ENCODE measurements at places on chromosomes 2 and 18.

DNA sequence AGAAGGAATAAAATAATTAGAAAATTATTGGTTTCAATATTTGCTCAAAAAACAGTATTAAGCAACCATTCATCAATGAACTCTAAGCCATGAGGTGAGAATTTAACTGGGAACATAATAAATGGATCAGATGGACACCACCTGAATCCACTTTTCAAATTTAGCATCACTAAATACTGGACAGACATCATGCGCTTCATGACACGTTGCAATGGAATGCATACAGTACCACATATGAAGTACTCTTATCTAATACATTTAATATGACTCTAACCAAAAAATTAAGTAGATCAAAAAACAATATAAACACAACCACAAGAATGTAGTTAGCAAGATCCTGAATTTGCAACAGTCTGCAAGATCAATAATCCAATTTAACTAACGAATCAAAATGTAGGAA lies 76.6 kb downstream of the COBLL1 start:
- no peak for DNase-seq

DNA sequence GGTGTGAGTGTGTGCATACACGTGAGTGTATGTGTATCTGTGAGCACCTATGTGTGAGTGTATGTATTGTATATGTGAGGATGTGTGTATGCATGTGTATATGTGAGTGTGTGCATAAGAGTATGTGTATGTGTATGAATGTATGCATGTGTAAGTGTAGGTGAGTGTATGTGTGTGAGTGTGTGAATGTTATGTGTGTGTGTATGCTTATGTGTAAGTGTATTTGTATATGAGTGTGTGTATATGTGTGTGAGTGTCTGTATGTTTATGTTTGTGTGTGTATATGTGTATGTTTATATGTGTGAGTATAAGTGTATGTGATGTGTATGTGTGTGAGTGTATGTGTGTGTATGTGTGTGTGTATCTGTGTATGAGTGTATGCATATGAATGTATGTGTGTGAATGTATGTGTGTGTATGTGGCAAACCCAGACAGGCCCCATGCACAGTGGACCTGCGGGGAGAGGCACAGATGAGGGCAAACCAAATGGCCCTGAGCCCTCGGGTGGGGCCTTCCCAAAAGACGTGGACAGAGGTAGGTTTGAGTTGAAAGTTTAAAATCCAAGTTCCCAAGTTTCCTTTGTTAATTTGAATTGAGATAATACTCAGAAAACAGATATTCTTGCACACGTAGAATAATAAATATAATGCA lies 51.5 kb downstream of the EDAR start:
- DNase-seq, result no peak

- DNase-seq, result no peak
Observed at GRCh38 chr18:37578886-37579513, 13.4 kb upstream of the CELF4 start.

DNA sequence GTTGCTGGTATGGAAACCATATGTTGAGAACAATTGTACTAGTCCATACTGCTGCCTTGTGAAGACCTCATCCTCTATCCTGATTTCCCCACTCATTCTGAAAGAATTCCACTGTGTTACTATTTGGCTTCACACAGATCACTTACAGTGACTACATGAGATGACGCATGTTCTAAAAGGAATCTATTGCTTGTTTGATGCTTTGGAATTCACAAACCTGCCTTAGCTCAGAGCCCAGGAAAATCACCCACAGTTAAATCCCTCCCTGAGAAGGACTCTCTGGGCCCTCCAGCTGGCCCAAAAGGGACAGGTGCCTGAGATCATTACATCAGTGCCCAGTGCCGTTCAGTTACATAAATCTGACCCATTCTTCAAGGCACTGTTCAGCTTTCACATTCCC lies 45.3 kb downstream of the KLHL29 start:
- DNase-seq, result no peak

DNA sequence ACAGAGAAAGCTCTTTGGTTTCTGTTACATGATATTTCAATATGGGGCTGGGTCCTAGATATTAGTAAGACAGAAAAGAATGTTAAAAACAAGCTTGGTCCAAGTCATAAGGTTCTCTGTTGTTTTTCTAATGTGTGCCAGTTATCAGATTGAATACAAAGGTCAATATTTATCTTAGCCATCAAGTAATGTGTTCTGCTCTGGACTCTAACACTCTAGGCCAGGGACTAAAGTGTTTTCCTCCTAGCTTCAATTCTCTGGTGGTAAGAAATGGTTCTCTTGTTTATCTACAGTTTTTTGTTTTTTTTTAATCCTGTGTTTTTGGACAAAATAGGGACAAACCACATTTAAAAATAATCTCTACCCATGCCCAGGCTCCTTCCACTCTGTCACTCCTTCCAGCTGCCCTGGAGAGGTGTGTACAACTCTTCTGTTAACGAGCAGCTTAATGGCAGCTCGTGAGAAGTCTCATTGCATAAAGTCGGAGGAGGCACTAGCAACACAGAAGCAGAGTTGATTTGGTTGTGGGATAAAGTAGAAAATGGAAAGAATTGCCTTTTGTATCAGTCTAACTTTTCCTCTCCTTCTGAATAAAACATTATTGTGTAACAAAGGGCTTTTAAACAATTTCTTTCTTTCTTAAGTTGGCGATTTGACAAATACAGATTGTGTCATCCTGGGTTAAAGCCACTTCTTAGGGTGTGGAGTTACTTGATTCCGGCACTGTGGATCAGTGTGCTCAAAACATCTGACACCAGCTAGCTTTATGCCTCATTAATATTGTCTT lies 8.0 kb upstream of the SESTD1 start:
- peak; percentile 49 for DNase-seq

DNA sequence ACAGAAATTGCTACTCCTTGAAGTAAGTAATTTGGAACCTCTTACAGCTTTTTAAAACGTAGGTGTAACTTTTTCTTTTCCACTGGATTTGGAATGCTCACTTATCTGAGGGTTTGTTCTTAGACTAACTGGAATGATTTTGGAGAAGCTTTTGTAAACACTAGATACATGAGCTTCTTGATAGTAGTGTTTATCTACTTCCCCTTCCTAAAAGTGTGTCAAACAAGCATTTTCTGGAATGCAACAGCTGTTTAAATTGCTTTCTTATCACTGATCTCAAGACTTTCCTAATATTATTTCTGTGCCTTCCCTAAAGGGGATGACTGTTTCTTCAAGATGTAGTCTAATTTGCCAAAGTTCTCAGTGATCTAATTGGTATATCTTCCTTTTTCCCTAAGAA lies 282.6 kb downstream of the CCDC178 start:
- DNase-seq, result no peak

- no peak for DNase-seq
Observed at GRCh38 chr2:218383892-218384519, 1.9 kb downstream of the SLC11A1 start.

GRCh38 chr18:32735781-32736180 lies 37.0 kb downstream of the KLHL14 start:
- DNase-seq, result no peak

GRCh38 chr2:43175876-43176275 lies 50.5 kb downstream of the ZFP36L2 start:
- no peak for DNase-seq

GRCh38 chr2:9535177-9535576 lies 20.5 kb downstream of the ADAM17 start:
- no peak for DNase-seq

DNA sequence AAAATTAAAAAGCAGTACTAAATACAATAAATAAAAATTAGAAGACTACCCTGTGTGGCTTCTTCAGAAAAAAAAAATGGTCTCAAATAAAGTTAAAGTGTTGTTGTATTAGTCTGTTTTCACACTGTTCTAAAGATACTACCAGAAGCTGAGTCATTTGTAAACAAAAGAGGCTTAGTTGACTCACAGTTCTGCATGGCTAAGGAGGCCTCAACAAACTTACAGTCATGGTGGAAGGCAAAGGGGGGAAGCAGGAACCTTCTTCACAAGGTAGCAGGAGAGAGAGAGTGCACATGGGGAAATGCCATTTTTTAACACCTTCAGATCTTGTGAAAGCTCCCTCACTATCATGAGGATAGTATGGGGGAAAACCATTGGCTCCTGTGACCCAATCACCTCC lies 612.8 kb downstream of the RNF144A start:
- DNase-seq, result no peak

GRCh38 chr2:28506112-28506910 lies 10.5 kb downstream of the PLB1 start:
- DNase-seq, result no peak

- DNase-seq, result no peak
Observed at GRCh38 chr2:96131152-96131812, 7.0 kb downstream of the ASTL start.

DNA sequence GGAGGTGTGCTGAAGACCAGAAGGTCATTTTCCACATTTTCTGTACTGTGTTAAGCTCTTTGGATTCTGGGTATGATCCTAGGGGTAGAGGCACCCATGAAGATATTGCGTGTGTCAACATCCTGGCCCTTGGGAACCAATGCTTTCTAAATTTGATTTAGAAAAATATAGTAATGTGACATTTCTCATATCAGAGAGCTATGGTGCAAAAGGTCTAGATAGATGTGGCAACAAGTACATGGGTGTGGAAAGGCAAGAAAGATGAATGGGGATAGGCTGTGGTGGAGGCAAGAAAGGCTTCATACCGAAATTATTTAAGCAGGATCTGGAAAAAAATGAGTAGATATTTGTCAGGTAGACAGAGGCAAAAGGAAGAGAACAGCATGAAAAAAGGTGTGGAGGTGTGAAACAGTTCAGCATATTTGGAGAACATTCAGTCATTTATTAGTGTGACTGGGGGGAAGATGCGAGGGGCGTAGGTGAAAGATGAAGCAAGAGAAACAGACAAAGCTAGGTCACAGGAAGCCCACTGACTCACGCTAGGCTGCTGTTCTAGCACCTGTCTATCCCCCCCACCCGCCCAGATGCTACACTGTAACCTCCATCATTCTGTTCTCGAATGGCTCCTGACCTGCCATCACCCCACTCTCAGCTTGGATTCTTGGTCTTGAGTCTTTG lies 11.7 kb downstream of the DOK1 start:
- no peak for DNase-seq

- DNase-seq, result no peak
Observed at GRCh38 chr2:198756166-198756565, 701.6 kb downstream of the SATB2 start.

GRCh38 chr2:164979113-164979512 lies 23.8 kb upstream of the SLC38A11 start:
- no peak for DNase-seq

DNA sequence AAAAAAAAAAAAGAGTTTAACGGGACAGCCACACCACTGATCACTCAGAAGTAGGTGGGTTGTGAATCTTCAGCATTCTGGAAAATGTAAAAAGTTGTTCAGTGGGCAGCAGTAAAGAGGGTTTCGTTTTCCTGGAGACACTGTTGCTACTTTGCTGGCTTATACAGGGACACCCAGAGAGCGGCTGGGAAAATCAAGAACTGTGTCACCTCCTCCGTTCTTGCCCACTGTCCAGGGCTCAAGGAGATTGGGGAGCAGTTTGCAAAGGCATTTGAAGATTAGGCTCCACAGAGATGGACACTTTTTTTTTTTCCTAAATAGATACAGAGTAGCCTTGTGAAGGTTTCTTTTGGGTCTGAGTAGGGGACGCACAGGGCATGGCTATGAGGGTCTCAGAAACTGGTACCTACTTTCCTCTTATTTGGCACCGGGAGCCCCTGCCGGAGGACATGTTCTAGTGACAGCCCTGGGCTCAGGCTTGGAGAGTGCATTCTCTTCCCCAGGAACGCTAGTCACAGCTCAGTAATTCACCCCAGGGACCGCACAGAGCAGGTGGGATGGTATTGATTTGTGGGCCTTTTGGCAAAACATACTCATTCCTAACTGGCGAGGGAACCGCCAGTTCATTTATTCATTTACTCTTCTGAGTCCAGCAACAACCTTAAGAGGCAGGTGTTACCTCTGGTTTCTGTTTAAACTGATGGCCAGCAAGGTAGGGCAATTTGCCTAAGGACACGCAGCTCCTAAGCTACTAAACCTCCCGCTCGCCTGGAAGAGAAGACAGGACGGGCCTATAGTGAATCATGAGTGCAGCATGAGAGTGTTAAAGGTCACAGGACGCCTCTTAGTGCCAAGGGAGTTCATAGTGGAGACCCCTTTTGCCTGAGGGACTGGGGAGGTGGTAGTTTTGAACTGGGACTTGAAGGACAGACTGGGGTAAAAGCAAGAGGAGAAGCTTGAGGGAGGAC lies 53.1 kb downstream of the HPCAL1 start:
- DNase-seq, result no peak

GRCh38 chr2:10876394-10876793 lies 35.3 kb upstream of the KCNF1 start:
- DNase-seq, result no peak

DNA sequence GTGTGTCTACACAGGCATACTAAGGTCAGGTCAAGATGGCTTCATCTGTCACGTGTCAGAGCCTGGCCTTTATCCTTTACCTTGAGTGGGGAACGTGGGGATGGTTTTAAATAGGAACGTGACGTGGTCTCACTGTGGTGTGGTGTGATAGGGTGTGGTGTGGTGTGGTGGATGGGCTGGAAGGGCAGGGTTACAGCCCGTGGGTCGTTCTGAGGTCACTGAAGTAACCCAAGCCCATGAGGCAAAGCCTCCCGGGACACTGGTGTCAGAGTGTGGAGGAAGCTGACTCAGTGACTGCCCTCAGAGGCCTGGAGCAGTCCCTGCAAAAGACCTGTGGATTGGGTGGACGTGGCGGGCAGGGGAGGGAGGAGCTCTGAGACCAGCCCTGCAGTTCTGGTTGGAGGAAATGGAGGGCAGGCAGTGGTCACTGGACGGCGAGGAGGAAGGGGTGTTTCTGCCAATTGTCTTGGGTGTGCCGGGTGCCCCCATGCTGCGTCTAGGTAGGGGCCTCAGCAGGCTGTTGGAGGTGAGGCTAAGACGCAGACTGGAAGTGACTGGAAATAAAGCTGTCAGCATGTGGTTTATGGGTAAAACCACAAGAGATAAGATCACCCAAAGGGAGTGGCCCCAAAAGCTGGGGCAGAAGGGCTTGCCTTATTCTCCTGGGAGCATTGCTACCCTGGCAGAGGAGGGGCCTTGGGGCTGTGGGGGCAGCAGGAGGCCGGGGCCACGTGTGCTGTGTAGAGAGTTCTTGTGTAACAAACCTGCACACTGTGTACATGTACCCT lies 84.8 kb downstream of the SH3RF3 start:
- no peak for DNase-seq

GRCh38 chr2:237517163-237517562 lies 30.1 kb downstream of the MLPH start:
- DNase-seq, result no peak

- no peak for DNase-seq
Observed at GRCh38 chr2:208006833-208007232, 18.5 kb downstream of the PLEKHM3 start.

GRCh38 chr2:162773352-162773751 lies 65.2 kb downstream of the KCNH7 start:
- DNase-seq, result no peak

- no peak for DNase-seq
Observed at GRCh38 chr18:58770601-58771000, 94.1 kb upstream of the ZNF532 start.

- peak; percentile 45 for DNase-seq
Observed at GRCh38 chr2:27703638-27704341, 40.1 kb downstream of the SLC4A1AP start.

DNA sequence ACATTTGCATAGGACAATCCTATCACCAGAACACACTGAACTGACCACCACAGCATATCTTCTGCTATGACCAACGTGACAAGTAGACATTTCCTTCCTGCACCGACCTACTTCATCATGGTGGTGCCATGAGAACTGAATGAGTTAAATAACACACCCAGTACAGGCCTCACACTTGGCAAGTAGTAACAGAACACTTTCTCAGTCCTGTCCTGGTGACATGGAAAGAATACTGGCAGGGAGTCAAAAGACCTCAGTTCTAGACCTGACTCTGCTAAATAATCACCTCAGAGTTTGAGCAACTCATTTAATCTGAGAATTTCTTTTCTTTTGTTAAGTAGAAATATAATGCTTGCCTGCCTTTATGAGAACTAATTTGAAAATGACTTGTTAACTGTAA lies 186.3 kb upstream of the SMAD7 start:
- DNase-seq, result no peak
